ENCODE measurements at places on chromosomes 11 and 22.
A peak's percentile ranks its signal among the peaks of the same experiment; 100 is the strongest.

DNA sequence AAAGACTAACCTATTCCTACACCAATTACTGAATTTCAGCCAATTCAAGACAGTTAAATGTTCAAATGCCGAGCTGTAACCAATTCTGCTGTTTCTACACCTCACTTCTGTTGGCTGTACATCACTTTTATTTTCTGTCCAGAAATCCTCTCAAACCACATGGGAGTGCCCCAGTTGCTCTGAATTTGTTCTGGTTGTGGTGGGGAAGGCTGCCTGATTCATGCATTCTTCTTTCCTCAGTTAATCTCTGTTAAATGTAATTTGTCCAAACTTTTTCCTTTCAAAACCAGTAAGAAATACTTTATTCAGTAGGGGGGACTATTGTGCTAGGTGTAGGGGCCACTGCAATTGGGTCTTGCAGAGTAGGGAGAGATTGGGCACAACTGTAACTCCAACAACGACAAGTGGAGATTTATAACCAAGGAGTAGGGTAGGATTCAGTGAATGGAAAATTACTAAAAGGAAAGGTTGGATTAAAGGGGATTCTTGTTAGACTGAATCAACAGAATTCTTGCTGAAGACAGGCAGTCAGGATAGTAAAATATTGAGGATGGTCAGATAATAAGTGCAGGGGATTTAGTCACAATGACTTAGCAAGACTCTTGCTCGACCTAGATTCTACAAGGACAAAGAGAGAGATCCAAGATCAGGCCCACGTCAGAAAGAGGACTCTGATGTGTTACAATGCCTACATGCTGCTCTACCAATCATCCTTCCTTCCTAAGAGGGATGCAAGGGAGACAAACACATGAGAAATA lies 593.5 kb upstream of the FAT3 start:
- DNase-seq, result no peak

DNA sequence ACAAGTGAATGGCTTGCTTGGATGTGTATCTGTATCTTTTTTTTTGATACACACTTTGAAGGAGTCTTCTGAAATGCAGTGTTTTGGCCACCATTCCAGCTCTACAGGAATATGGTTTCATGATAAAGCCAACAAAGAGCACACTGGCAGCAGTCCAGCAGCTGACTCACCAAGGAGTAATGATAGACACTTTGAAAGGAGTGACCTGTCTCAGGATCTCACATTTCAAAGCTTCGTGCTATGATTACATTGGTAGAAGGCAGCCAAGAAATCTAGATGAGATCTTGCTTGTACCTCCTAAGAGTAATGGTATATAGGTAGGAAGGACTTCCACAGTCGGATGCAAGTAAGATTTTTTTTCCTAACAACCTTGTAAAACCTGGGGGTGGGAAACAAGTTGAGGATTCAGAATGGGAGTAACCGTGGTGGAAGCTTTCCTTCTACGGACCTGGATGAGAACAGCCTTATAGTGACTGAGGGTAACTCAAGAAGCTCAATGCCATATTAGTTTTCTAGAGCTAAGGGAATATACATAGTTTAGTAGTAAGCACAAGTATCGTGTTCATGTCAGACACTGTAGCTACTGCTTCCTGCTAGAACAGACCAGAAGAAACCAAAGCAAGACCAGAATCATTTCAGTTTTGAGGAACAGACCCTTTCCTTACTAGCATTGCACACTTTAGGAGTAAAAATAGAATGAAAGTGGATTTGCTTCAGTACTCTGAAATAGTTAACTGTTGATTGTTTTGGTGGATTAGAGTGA lies 25.0 kb downstream of the MTMR3 start:
- no peak for DNase-seq

DNA sequence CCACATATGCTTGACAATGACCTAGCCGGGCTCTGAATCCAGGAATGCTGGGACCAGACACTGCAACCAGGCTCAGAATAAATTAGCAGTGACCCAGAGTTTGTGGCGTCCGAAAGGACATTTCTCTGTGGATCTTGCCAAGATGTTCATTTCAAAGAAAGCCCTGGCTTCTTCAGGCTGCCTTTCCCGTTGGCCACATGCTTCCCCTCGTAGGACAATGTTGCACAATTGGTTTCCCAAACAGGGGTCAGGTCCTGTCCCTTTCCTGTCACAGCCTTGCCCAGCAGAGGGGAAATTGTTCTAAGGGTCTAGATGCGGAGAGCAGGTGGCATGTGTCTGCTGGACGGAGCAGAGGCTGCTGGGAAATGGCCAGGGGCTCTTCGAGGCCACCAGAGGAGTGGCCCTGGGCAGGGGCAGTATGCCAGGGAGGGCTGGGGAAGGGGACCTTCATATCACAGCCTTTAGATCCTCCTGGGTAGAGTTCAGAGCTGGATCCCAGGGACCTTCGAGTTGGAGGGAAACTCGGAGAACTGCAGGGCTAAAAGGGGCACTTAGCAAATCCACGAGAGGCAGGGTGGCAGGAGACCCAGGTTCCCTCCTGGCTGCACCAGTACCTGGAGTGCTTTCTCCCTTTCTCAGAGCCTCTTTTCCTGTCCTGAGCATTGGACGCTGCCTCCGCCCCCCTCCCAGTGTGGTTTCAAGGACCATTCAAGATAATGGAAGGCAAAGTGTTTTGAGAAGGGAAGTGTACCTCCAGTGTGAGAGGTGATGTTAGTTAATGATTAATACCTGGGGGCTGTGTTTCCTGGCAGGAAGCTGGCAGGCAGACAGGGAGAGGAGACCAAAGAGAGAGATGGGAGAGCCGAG lies 42.3 kb downstream of the C11orf96 start:
- DNase-seq, result no peak

DNA sequence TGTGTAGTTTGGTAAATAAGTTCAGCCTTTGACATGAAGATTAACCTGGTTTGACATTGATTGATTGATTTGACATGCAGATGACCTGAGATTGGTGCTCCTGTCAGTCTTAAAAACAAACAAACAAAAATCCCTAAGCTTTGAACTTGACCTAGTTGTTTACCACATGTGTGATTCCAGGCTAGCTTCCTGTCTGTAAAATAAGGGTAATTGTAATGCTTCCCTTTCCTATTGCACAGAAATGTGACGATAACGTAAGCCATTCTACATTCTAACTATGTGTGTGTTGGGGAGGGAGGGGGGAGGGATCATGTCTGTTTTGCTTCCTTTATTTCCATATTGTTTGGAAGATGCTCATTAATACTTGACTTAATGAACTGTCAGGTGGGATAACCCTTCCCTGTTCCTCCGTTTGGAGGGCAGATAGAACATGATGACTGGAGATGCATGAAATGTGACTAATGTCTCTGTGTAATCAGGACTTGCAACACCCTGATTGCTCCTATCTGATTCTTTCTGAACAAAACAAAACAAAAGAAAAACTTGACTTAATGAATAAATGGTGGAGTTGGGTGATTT lies 106.1 kb upstream of the CLMP start:
- DNase-seq, result no peak

- DNase-seq, result peak; percentile 41
Measured at GRCh38 chr11:102453302-102453695, 734 bp upstream of the TMEM123 start.

GRCh38 chr11:45702511-45702910 lies 37.1 kb upstream of the CHST1 start:
- DNase-seq, result no peak
